ENCODE measurements at places on chromosomes 5 and 9. TPM values are rescaled to one million over a fixed set of nuclear protein-coding genes. Genes with fewer than 3 reads are reported as not detected.

Gene CTXN3
- not detected for total RNA-seq

Gene SCGB3A2
- total RNA-seq, result not detected

DNA sequence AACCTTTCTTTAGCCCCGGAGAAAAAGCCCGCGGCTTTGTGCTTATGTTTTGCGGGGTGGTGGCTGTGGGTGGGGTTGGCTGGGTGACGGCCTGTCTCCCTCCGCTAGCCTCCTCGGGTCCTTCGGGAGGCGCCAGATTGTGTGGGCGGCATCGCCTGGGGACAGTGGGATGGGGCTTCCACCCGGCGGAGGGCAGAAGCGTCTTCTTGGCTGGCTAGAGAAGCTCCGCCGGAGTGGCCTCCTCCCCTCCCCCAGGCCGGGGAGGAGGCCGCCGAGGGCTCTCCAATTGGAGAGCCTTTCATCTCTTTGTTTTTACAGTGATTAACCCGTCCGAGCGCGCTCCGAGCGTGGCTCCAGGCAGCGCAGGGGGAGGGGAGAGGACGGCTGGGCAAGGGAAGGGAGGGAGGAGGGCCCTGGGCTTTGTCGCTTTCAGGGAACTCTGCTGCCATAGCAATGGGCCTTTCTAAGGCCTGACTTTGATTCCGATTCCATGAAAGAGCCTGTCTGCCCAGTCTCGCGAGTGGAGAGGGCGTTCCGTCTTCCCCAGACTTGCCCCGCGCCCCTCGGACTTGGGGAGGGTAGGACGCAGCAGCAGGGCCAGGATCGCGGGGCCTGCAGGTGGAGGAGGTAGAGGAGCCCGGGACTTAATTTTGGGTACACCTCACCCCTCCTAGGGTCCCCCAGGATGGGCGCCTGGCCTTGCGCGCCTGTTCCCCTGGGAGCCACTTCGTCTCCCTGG lies 36.7 kb upstream of the TIFAB start:
- no peak for DNase-seq

DNA sequence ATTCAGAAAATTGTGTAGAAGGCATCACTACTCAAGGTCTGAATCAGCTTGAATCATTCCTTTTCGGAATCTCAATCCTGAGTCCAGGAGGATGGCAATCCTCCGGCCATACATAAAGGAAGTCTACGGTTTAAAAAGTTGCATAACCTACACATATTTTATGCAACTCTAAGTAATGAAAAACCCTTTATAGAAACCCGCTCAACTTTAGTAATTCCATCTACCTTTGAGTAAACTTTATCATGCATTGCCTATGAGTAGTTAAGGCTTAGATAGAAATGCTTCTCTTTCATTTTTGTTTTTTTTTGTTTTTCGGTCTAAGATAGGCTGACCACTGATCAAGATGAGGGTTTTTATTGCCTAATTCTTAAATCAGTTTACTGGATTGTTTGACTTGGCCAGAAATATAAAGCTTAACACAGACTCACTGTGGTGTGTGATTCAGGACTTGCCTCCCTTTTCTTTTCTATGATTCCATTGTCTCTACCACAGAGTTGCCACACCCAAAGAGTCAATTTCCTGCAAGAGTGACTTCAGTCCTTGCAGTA lies 85.0 kb downstream of the LURAP1L start:
- no peak for DNase-seq

GRCh38 chr9:137705906-137706305 lies 87.1 kb downstream of the EHMT1 start:
- no peak for DNase-seq
